ENCODE measurements at places on chromosomes 2 and 18.

DNA sequence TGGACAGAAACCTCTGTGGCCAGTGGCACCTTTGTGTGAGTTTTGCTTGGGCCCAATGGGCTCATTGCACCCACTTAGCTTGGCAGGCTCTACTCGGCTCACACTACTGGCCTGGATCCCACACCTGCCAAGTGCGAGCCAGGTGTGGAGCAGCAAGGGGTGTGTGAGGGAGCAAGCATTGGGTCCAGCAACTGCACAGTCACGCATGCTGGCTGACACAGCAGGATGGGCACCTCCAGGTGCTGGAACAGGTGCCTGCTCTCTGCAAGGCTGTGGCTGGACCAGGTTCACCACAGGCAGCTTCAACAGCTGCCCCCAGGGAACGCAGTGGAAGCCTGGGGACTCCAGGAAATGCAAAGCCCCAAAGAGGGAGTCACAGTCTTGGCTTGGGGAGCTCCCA lies 94.2 kb downstream of the DOK6 start:
- DNase-seq = no peak
- no peak overlapping the region for H3K27ac ChIP-seq
- H3K36me3 ChIP-seq = no peaks in the 10 kb centered on the region
- no peak overlapping the region for H3K4me3 ChIP-seq
- no peaks in the 10 kb centered on the region for H3K4me1 ChIP-seq

DNA sequence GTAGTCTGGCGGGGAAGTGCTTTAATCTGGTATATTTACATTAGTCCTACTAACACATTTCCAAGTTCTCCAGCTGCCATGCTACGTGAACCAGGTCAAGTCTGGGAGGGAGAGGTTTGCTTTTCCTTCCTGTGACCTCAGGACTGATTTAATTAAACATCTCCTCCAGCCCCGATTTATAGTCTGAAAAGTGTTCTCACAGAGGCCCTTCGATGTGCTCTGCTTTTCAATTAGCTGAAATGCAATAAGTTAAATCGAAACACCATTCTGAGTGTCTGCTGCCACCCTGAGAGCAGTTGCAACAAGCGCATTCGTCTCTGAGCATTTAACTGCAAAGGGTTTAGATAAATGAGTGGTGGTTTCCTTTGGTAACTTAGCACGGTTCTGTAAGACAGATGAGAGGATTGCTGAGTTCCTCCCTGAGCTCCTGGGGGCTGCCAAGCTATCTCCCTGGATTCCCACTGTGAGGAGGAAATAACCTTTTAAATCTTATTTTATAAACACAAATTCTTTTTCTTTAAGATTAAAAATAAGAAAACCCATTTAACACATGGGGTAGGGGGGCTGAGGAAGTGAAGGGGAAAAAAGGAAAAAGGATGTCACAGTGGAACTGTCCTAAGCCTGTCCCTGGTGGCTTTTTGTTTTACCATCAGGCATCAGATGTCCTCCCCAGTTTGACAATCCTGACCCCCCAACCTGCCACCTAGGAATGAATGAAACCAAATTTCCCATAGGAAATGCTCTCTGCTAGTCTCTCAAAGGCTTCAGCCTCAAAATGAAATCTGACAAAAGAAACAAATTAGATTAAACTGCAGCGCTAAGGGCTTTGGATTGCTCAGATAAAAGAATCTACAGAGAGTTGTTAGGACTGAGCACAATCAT lies 56.5 kb upstream of the CREB1 start:
- H3K36me3 ChIP-seq = no peaks in the 10 kb centered on the region
- DNase-seq = no peak
- H3K4me1 ChIP-seq = no peaks in the 10 kb centered on the region
- no peak overlapping the region for H3K27ac ChIP-seq

DNA sequence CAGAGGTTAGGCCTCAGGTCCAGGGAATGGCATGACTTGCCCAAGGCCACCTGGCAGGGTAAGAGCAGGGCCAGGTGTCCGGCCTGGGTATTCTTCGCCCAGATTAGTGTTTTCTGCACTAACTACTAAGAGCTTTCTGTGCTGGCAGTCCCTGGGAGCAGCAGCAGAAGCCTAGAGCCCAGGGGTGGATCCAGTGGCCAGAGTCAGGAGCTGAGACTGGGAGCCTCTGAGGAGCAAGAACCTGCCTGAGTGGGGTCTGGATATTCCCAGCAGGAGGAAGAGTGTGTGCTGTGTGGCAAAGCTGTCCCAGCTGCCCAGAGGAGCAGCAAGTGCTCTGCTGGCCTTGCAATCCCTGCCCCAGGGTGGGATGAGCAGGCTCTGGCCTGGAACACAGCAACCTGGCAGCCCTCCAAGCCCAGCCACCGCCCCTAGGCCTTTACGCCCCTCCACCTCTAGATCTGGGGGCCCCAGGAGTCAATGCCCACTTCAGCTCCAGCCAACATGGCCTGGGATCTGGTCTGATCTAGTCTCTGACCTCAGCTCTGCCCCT lies 30.7 kb upstream of the GPAT2 start:
- H3K27me3 ChIP-seq = no peaks in the 10 kb centered on the region
- no peak for DNase-seq
- no peak overlapping the region for H3K27ac ChIP-seq

GRCh38 chr2:27965841-27966240 lies 75.3 kb downstream of the BABAM2 start:
- DNase-seq = no peak
- H3K27ac ChIP-seq = no peak overlapping the region
- no peak overlapping the region for H3K4me3 ChIP-seq
- H3K4me1 ChIP-seq = peaks cover 10% of the 10 kb centered on the region
- H3K36me3 ChIP-seq = no peaks in the 10 kb centered on the region

DNA sequence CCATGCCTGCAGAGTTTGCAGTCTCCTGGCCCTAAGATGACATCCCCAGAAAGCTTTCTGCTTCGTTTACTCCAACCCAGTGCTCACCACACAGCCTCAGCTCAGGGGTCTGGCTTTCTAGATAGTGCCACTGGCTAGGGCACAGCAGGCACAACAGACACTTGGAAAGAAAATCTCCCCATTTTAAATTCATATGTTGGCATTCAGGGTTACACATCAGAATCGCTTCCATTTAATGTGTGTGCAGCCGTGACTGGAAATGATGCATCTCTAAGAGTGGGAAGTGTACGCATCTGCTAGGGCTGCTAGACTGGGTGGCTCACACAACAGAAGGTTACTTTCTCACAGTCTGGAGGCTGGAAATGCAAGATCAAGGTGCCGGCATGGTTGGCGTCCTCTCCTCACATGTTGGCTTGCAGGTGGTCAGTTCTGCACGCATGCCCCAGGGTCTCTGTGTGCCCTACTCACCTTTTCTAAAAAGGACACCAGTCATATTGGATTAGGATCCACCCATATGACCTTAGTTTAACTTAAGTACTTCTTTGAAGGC lies 329.4 kb upstream of the RAB12 start:
- no peak for DNase-seq
- no peak overlapping the region for H3K27ac ChIP-seq
- H3K4me3 ChIP-seq = no peak overlapping the region
- no peaks in the 10 kb centered on the region for H3K27me3 ChIP-seq
- peaks cover 11% of the 10 kb centered on the region for H3K4me1 ChIP-seq

DNA sequence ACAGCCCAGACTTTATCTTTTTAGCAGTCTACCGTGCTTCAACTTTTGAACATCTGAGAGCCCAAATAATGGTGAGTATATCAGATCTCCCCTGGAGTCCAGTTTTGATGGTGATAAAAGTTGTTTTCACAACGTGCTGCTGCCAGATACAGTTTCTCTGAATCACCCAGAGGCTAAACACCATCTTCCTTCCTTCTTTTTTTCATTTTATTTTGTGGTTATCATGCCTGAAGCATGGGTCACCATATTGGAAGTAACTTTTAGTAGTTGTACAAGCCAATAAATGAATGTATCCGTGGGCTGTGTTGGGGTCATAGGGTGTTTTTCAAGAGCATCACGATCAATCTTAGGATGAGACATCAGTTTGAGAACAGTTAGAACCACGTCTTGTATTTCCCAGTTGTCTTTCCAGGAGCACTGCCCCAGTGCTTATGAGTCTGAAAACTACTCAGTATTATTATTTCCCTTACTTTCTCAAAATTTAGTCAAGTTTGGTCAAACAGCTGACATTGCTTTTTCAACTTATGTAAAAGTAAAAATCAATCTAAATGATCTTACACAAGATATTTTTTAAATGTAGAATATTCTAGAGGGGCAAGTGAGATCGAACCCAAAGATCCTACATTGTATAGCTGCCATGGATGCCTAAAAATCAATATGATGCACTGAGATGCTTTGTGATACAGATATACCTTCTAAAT lies 311.4 kb downstream of the CTNNA2 start:
- H3K36me3 ChIP-seq = no peaks in the 10 kb centered on the region
- H3K4me3 ChIP-seq = no peak overlapping the region
- H3K27me3 ChIP-seq = no peaks in the 10 kb centered on the region
- H3K4me1 ChIP-seq = no peaks in the 10 kb centered on the region

DNA sequence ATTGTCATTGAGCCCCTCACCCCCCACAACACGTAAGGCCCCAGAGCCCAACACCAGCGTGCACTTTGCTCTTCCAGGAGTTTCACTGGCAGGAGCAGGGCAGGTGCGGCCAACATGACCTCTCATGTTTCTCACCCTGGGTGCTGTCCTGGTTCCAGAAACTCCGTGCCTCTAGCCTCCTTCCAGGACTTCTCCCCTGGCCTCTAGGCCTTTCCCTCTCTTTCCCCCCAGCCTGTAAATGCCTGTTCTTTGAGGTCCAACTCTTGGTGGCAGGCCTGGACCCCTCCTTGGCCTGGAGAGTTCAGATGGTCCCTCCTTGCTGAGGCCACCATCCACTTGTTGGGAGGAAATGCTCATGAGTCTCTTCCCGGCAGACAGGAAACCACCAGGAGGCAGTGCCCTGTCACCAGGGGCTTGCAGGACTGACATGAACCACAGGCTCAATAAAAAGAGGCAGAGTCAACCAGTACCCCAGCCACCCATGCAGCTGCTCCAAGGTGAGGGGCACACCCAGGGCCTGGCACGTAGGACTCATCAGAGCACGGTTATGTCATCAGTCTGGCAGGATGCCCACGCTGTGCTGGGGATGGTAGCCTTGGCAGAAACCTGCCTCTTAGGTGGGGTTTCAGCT lies 1.5 kb downstream of the MALL start:
- no peak overlapping the region for H3K4me3 ChIP-seq
- DNase-seq = no peak
- no peaks in the 10 kb centered on the region for H3K36me3 ChIP-seq
- H3K27ac ChIP-seq = peak overlapping the region; percentile 33

DNA sequence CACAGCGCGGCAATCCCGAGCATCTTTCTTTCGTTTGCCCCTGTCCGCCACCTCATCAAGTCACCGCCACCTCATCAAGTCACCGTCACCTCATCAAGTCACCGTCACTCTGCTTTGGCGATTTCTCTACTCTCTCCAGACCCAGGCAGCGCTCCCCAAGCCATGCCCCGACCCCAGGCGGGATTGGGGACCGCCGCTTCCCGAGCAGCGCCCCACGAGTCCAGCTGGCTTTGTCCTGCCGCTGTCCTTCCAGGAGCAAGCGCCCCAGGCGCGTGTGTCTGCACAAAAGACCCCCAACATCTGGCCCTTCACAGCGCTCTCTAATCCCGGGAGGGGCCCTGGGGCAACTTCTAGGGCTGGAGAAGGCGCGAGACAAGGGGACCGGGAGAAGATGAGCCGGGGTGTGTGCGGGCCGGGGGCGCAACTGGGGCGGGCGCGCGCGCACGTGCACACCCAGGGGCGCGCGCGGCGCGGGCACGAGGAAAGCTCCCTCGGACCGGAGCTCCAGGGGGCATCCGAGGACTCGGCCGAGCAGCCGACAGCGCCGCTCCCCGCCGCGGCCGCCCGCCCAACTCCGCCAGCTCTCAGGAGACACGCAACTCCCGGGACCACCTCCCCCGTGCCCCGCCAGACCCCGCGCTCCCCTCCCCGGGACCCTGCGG lies 633 bp upstream of the RNF152 start:
- no peaks in the 10 kb centered on the region for H3K27me3 ChIP-seq
- H3K4me1 ChIP-seq = peaks cover 5% of the 10 kb centered on the region
- H3K4me3 ChIP-seq = peak overlapping the region; percentile 97
- no peak for DNase-seq
- no peaks in the 10 kb centered on the region for H3K36me3 ChIP-seq
